Fibroblast of villous mesenchyme (primary cell): ENCODE measurements at places on chromosomes 11 and 22. TPM values are rescaled to one million over a fixed set of nuclear protein-coding genes. Genes with fewer than 3 reads are reported as not detected.

The IL17REL gene
- under 0.01 TPM in 1 of 2 replicates, not detected in the other for total RNA-seq

The USP2 gene
- under 0.01 and 0.43 TPM in 2 replicates for total RNA-seq

The MOGAT2 gene
- total RNA-seq = not detected in 2 replicates

The STK33 gene
- total RNA-seq = 2.9 and 5.6 TPM in 2 replicates

The FJX1 gene
- 89.8 and 205 TPM in 2 replicates for total RNA-seq

The RAG2 gene
- not detected in 2 replicates for total RNA-seq

The IGSF9B gene
- under 0.01 TPM in 1 of 2 replicates, not detected in the other for total RNA-seq

The SORL1 gene
- under 0.01 and 0.43 TPM in 2 replicates for total RNA-seq

The SLC5A1 gene
- not detected in 2 replicates for total RNA-seq

The MGAT3 gene
- total RNA-seq = 0.64 and 1.3 TPM in 2 replicates

The KMT2A gene
- total RNA-seq = 39.6 and 47.1 TPM in 2 replicates

The CRACR2B gene
- total RNA-seq = 0.43 and 0.97 TPM in 2 replicates

The OR8J1 gene
- not detected in 2 replicates for total RNA-seq

The ZBED4 gene
- total RNA-seq = 10.6 and 13.4 TPM in 2 replicates

The APOL5 gene
- not detected in 2 replicates for total RNA-seq

The LIN7C gene
- total RNA-seq = 51.2 and 91.1 TPM in 2 replicates

The TMEM191B gene
- 1.3 and 2.3 TPM in 2 replicates for total RNA-seq

The TCN2 gene
- total RNA-seq = 3.9 and 7.4 TPM in 2 replicates

The SHANK3 gene
- total RNA-seq = 0.64 and 0.86 TPM in 2 replicates

The PAMR1 gene
- total RNA-seq = 416 and 493 TPM in 2 replicates

The KCNJ11 gene
- not detected in 2 replicates for total RNA-seq

The OR5B21 gene
- total RNA-seq = under 0.01 TPM in 1 of 2 replicates, not detected in the other

The KCNK4 gene
- total RNA-seq = under 0.01 TPM in 1 of 2 replicates, not detected in the other

The CLMP gene
- total RNA-seq = 115 and 147 TPM in 2 replicates

The FOSL1 gene
- total RNA-seq = 18.0 and 41.0 TPM in 2 replicates

The CLDN25 gene
- not detected in 2 replicates for total RNA-seq

The RRM1 gene
- total RNA-seq = 87.9 and 128 TPM in 2 replicates

The OR51D1 gene
- total RNA-seq = not detected in 2 replicates

The RIMBP3C gene
- 0.43 and 0.64 TPM in 2 replicates for total RNA-seq

The USP35 gene
- total RNA-seq = 10.8 and 12.9 TPM in 2 replicates

The CARD16 gene
- 30.7 and 37.0 TPM in 2 replicates for total RNA-seq

The LZTR1 gene
- total RNA-seq = 55.1 and 60.9 TPM in 2 replicates

The NXPE4 gene
- not detected in 2 replicates for total RNA-seq

The ISX gene
- not detected in 2 replicates for total RNA-seq

The PTGDR2 gene
- under 0.01 TPM in 1 of 2 replicates, not detected in the other for total RNA-seq

The MOB2 gene
- 16.1 and 16.8 TPM in 2 replicates for total RNA-seq

The KRTAP5-8 gene
- not detected in 2 replicates for total RNA-seq

The MB gene
- total RNA-seq = not detected in 2 replicates

The GAB4 gene
- not detected in 2 replicates for total RNA-seq

The MRGPRX4 gene
- total RNA-seq = not detected in 2 replicates

The LIF gene
- total RNA-seq = 7.4 and 7.8 TPM in 2 replicates

The ZNF280B gene
- total RNA-seq = 1.6 and 1.7 TPM in 2 replicates
